ENCODE measurements at places on chromosomes 6 and 20. TPM values are rescaled to one million over a fixed set of nuclear protein-coding genes. Genes with fewer than 3 reads are reported as not detected.

Gene CPXM1
- total RNA-seq = 0.49 TPM

Gene HAO1
- not detected for total RNA-seq

GRCh38 chr6:143634486-143634885, 43.3 kb upstream of the PHACTR2 start:
- no peaks in the 10 kb centered on the region for H3K27me3 ChIP-seq
- no peak overlapping the region for H3K4me3 ChIP-seq
- DNase-seq = no peak
- H3K4me1 ChIP-seq = no peaks in the 10 kb centered on the region
- no peaks in the 10 kb centered on the region for H3K36me3 ChIP-seq

DNA sequence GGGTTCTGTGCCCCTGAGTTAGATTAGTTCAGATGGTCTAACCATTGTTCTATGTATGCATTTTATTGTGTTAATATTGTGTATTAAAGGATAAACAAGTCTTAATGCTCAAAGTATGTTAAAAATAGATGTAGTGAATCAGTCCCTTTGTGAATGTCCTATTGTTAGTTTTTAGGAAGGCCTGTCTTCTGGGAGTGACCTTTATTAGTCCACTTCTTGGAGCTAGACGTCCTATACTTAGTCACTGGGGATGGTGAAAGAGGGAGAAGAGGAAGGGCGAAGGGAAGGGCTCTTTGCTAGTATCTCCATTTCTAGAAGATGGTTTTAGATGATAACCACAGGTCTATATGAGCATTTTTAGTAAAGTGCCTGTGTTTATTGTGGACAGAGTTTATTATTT, 12.3 kb upstream of the HMGN4 start:
- H3K27me3 ChIP-seq = no peaks in the 10 kb centered on the region
- no peaks in the 10 kb centered on the region for H3K36me3 ChIP-seq
- H3K4me3 ChIP-seq = no peak overlapping the region
- no peak overlapping the region for H3K27ac ChIP-seq
- H3K4me1 ChIP-seq = peaks cover 7% of the 10 kb centered on the region
- no peak for DNase-seq

GRCh38 chr6:42624601-42625000, 60.8 kb downstream of the UBR2 start:
- no peaks in the 10 kb centered on the region for H3K4me1 ChIP-seq
- no peak overlapping the region for H3K27ac ChIP-seq
- H3K36me3 ChIP-seq = peaks cover 31% of the 10 kb centered on the region
- DNase-seq = no peak
- H3K27me3 ChIP-seq = no peaks in the 10 kb centered on the region

DNA sequence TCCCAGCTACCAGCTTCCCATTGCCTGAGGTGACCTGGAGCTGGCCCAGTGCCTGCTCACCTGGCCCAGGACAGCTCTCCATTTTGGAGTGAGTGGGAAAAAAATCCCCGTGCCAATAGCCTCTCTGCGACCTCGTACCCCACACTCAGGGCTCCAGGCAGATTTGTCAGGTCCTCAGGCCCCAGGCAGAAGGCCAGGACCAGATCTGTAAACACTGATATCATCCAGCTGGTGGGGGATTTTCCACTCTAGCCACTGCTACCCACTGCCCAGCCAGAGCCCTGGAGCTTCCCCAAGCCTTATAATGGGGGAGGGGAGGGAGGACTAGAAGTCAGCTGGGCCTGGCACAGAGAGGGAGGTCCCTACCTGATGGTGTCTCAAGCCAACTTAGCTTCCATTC, 1.3 kb upstream of the PGC start:
- H3K27ac ChIP-seq = no peak overlapping the region
- no peak for DNase-seq
- no peaks in the 10 kb centered on the region for H3K4me1 ChIP-seq
- no peaks in the 10 kb centered on the region for H3K36me3 ChIP-seq

DNA sequence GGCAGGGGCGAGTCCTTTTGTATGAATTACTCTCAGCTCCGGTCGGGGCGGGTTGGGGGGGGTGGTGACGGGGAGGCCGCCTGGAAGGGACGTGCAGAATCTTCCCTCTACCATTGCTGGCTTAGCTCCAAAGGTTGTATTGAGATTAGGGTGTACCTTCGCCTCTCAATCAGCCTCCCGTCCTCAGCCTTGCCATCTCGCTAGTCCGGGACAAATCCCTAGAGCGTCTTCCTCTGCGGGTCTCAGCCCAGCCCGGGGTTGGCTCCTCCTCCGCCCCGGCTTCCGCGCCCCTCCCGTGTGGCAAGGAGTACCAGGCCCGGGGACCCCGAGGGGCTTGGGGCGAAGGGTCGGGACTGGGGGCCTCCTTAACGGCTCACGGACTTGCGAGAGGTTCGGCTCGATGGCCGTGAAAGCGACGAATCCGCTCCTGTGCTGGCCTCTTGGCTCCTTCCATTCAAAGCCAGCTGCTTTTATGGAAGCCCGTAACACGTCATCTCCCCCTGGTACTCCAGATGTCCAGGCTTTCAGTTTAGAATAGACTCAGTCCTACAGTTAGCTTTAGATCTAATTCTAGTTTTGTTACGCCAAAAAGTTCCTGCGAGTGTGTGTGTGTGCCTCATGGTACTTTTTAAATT, 636 bp upstream of the EEF1A1 start:
- peaks cover 44% of the 10 kb centered on the region for H3K4me1 ChIP-seq
- peaks cover 30% of the 10 kb centered on the region for H3K36me3 ChIP-seq

GRCh38 chr6:124368131-124368530, 564.5 kb downstream of the NKAIN2 start:
- H3K4me1 ChIP-seq = no peaks in the 10 kb centered on the region
- no peaks in the 10 kb centered on the region for H3K36me3 ChIP-seq
- no peak overlapping the region for H3K4me3 ChIP-seq
- DNase-seq = no peak
